Right renal pelvis (tissue), 4 donors: ENCODE measurements at places on chromosomes 4 and X. TPM values are rescaled to one million over a fixed set of nuclear protein-coding genes. Genes with fewer than 3 reads are reported as not detected.

The MCF2 gene
- polyA plus RNA-seq: 1.2 TPM

The MND1 gene
- polyA plus RNA-seq: 15.6 TPM

The CFP gene
- polyA plus RNA-seq: 1.2 TPM

The MAGEA11 gene
- not detected for polyA plus RNA-seq

The CLDN2 gene
- 57.8 TPM for polyA plus RNA-seq

The LIMCH1 gene
- polyA plus RNA-seq: 139 TPM

The AADAT gene
- polyA plus RNA-seq: 29.0 TPM

The JCHAIN gene
- polyA plus RNA-seq: 0.90 TPM

The LRP2BP gene
- polyA plus RNA-seq: 2.7 TPM

The TLR3 gene
- 17.3 TPM for polyA plus RNA-seq

The ARSJ gene
- 16.0 TPM for polyA plus RNA-seq

The KDR gene
- 57.8 TPM for polyA plus RNA-seq

The GLOD5 gene
- 1.5 TPM for polyA plus RNA-seq

The S100G gene
- not detected for polyA plus RNA-seq

The HERC6 gene
- 8.1 TPM for polyA plus RNA-seq

The MAGEA12 gene
- not detected for polyA plus RNA-seq

The FGD1 gene
- polyA plus RNA-seq: 19.8 TPM

The IQSEC2 gene
- 16.6 TPM for polyA plus RNA-seq
